ENCODE measurements at places on chromosomes 1 and 21. TPM values are rescaled to one million over a fixed set of nuclear protein-coding genes. Genes with fewer than 3 reads are reported as not detected.
A peak's percentile ranks its signal among the peaks of the same experiment; 100 is the strongest.

DNA sequence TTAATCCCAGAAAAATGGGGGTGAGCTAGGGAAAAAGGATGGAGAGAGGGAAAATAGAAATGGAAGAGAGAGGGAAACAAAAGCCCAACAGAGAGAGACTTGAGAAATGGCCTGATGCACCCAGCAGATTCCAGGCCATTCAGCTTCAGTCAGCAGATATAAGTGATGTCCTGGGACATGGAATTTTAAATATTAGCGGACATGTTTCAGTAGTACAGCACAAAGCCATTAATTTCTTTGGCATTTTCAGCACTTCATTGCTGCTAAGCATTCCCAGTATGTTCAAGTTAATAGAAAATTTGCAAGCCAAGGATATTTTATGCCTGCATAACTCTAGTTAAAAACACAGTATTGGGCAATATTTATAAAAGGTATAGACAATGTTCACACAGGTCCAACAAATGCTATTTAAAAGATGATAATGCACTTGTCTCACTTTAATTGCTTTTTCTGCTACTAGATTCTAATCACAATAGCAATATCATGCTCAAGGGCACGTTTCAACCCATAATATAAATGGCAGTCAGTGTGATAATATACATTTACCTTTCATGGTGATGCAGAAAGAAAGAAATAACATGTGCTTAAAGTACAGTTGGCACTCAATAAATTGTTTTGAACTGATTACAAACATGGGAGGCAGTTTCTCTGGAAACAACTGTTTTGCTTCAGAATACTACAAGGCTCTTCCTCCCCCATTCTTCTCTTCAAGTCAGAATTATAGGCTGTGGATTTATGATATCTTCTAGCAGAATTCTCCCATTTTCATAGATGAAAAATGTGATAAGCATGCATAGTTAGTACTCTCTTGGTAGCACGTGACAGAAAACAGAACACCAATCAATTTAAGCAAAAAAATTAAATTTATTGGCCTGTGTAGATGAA, 108.1 kb upstream of the MAGI3 start:
- DNase-seq, result no peak

GRCh38 chr1:167634435-167634834, 4.4 kb downstream of the RCSD1 start:
- no peak for DNase-seq

- DNase-seq, result no peak
These were observed 11.2 kb upstream of the RNF223 start for GRCh38 chr1:1085171-1085841.

GRCh38 chr1:189149547-189150375, 1327.9 kb downstream of the BRINP3 start:
- DNase-seq, result no peak

GRCh38 chr21:34702341-34703170, 33.8 kb downstream of the CLIC6 start:
- no peak for DNase-seq

DNA sequence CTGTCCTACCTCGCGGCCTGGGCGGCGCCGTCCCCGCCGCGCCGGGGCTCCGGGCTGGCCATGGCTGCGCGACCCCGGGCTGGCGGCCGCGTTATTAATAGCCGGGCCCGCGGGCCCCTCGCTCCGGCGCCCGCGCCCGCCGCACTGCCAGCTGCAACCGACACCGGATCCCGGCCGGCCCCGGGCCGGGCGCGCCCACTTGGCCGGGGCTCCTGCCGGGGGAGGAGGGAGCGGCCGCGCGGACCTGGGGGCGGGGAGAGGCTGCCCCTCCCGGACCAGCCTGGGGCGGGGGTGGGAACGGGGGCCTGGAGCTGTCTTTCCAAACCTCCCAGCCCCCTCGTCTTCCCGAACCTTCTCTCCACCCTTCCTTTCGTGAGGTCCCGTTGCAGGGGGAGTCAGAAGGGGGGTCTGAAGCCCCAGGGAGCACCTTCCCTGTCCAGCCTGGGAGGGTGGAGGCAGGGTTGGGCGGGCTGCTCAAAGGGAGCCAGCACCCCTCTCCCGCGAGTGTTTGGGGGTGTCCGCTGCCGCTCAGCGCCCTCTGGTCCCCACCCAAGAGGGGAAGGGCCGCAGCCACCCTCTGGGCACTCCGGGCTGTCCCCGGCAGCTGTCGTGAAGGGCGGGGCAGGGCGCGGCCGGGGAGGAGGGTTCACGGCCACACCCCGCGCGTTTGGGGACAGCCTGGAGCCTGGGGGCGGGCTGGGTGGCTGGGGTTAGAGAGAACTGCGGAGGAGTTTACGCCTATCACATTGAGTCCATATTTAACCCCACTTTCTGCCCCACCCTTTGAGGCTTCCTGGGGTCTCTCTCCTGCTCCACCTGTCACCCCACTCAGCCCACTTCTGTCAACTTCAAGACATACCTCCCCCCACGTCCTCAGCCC, at the start of gene SYNC:
Gene SYNC (minus strand): TSS at position 172 of the 880 bp plus-strand sequence. CDS start 110 bp downstream, at position 62.
- no peak for DNase-seq

DNA sequence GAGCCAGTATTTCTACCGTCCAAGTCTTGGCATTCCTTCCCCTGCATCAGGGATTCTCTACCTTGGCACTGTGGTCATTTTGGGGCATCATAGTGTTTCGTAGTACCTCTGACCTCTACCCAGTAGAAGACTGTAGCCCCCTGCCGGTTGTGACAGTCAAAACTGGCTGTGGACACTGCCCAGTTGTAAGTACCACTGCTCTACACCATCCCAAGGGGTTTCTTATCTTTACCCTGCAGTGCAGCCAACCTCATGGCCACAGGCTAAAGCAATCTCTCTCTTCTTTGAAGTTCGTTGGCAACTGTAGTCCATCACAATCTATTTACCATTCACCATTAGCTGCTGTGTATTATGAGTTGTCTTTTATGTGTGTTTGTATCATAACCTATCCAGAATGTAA, 29.3 kb upstream of the ERO1B start:
- DNase-seq, result no peak

DNA sequence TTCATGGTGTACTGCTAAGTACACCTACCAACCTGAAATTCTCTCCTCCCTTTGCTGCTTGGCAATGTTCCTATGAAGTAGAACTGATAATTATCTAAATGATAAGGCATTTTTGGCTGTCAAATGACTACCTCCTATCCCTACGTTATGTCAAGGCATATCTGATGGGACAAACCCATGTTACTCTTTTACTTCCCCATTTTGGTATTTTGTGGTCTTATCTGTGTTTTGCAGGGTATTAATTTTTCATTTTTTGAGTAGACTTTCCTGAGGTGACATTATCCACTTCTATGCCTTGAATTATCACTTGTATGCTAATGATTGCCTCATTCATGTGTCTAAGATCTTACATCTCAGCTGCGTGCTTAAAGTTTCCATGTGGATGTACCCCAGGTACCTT, 499.6 kb upstream of the B3GALT2 start:
- no peak for DNase-seq

DNA sequence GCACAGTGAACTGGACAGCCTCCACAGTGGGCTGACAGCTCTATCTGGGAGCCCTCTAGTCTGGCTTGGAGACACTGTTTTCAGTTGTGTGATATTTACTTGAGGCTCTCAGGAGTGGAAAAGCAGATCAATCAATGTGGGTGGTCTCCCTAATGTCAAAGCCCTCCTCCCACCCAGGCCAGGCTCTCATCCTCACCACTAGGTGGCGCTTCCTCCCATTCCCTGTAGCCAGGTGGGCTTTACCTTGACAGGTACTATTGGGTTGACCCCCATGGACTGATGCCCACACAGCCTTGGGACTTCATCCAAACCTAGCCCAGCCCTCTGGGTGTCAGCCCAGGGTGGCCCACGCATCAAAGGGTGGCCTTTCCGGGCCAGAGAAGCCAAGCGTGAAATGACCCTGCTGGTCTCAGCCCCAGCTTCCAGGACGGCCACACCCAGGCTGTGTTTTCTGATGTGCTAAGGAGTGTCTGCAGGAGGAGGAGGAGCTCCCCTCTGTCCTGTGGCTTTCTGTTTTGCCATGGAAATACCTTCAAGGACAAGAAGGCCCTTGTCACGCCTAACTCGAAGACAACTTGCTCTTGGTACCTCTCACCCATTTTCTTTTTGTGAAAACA, 54.0 kb downstream of the CLIC6 start:
- DNase-seq, result no peak

- no peak for DNase-seq
These were observed 25.3 kb downstream of the FMO2 start for GRCh38 chr1:171210355-171210754.

DNA sequence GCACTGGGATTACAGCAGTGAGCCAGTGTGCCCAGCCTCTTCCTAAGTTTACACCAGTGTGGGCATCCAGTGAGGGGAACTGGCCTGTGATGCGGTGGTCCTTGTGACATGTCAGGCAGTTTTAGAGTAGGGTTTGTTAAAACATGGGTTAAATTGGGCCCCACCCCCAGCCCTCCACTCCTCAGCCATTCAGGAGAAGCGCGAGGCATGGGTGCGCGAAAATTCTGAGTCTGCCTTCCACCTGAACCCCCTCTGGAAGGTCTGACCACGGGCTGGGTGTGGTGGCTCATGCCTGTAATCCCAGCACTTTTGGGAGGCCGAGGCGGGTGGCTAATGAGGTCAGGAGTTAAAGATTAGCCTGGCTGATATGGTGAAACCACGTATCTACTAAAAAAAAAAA, 51.7 kb downstream of the SKI start:
- no peak for DNase-seq

DNA sequence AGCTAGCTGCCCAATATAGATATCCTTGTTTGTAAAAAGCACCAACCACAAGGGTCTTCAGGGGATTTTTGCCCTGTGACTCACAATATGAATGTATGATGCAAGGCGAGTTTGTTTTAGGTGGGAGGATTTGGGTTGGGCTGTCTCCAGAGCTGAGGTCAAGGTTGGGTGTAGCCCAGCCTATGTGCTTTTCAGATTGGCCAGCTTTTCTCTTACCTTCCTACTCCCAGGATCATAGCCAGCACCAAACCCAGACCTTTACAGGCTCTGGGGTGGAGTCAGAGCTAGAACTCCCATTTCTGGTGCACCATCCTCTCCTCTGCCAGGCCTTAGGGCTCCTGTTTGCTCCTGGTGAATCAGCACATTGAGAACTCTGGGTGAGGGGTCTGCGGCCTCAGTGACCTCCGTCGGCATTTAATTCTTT, 55.6 kb upstream of the GCLM start:
- no peak for DNase-seq

DNA sequence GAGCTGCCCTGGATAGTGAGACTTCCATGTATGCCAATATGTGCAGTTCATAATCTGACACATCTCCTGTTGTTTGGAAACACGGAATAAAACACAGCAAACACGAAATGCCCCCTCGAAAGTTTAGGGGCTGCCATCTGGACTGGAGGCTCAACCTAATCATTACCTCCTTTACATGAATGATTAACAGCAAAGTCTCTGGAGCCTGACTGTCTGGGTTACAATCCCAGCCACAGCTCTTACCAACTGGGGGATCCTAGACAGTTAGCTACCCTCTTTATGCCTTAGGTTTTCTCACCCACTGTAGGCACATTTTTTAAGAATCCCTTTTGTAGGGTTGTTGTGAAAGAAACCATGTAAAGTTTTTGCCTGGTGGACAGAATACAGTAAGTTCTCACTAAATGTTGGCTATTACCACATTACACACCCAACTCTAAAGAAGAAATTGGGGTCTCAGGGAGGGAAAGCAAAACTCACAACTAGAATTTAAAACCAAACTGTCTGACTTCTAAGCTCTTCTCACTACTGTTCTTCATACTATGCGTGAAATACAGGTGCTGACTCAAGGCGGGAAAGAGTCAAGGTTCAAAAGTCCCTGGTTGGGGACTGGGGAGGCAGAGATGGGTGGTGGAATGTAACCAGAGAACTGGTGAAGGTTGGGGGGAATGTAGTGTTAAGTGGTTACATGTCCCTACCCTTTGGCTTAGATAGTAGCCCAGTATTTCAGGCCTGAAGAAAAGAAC, 24.2 kb downstream of the CYP4A22 start:
- DNase-seq, result no peak

GRCh38 chr1:38512789-38513188, 346.8 kb downstream of the RRAGC start:
- no peak for DNase-seq

DNA sequence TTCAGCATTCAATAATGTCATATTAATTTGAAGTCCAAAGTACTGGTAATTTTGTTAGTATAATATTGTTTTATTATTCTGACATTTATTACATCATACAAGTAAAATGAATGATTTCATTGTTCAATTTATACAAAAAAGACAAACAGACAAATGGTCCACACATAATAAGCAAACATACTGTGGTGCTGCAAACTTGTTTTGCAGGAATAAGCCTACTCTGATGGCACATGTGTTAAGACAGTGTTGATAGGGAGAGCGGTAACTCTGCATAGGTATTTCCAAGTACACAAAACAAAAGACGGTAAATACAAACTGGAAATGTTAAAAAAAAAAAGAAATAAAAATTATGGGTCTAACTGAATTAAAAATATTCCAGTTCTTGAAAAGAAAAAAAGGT, 59.7 kb upstream of the DPYD start:
- no peak for DNase-seq

- DNase-seq, result no peak
These were observed 136.1 kb upstream of the JUN start for GRCh38 chr1:58919959-58920321.

DNA sequence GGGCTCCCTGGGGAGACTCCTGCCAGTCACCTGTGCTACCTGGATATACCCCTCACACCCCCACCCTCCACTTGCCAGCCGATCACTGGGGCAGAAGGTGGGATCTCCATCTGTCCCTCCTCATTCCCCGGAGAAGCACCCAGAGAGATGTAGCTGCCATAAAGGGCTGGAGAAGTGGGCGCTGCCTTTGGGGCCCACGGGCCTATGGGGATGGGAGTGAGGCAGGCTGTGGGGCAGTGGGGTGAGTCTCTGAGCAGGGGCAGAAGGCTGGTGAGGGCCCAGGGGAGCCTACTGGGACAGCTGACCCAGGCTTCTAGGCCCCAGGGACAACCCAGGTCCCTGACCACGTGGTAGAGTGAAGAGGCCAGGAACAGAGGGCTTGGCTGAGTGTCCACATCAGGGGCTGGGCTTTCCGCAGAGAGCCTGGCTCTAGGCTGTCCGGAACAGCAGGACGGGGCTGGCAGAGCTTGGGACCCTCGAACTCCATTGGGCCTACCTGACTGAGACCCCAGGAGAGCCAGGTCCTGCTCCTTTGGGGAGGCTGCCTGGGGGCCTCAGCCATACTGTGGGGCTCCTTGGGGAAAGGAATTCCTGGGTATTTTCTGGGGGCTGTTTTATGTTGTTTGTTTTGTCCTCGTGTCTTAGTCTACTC, 205.9 kb upstream of the VAMP3 start:
- no peak for DNase-seq

- no peak for DNase-seq
These were observed 2.9 kb upstream of the RBBP5 start for GRCh38 chr1:205124726-205125125.

GRCh38 chr1:28172713-28173150, 3.8 kb downstream of the PTAFR start:
- DNase-seq, result no peak

GRCh38 chr21:45724345-45724961, 80.9 kb downstream of the PCBP3 start:
- peak; percentile 71 for DNase-seq

The LBR gene
- 31.6 TPM for total RNA-seq

The RNF11 gene
- 35.4 TPM for total RNA-seq

The CD48 gene
- total RNA-seq, result not detected

The FCGR3B gene
- total RNA-seq, result not detected

The MRPL39 gene
- total RNA-seq, result 45.4 TPM

The CELA3B gene
- total RNA-seq, result not detected

The ICOSLG gene
- not detected for total RNA-seq

The PCAT6 gene
- total RNA-seq, result not detected

The SLC35F3 gene
- total RNA-seq, result not detected

The AMPD1 gene
- total RNA-seq, result not detected

The CD84 gene
- total RNA-seq, result not detected

The ARHGEF16 gene
- total RNA-seq, result 20.2 TPM

The BEND5 gene
- total RNA-seq, result not detected

The CRABP2 gene
- 1,168 TPM for total RNA-seq

Measured in G401 (cell line).